ENCODE measurements at places on chromosomes 1 and 21. TPM values are rescaled to one million over a fixed set of nuclear protein-coding genes. Genes with fewer than 3 reads are reported as not detected.
A peak's percentile ranks its signal among the peaks of the same experiment; 100 is the strongest.

DNA sequence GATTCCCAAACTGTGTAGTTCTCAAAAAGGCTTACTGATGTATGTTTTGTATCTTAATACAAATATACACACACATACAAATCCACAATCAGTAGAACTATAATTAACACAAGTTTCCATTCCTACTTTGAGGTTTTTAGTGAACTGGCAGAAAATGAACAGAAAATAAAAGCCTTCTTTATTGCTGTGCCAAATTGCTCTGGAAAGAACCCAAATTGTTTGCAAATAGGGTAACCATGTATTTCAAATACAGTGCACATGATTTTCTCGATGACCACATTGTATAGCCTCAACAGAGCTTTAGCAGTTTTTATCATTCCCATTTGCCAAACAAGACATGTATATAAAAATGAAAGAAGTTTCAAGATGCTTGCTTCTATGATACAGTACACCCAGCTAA lies 173.3 kb downstream of the COL24A1 start:
- no peak for ATAC-seq

- ATAC-seq = peak; percentile 21
These were observed 10.4 kb downstream of the LRRC42 start for GRCh38 chr1:53956308-53957168.

GRCh38 chr1:200856716-200857357 lies 15.9 kb upstream of the GPR25 start:
- ATAC-seq = peak; percentile 82

DNA sequence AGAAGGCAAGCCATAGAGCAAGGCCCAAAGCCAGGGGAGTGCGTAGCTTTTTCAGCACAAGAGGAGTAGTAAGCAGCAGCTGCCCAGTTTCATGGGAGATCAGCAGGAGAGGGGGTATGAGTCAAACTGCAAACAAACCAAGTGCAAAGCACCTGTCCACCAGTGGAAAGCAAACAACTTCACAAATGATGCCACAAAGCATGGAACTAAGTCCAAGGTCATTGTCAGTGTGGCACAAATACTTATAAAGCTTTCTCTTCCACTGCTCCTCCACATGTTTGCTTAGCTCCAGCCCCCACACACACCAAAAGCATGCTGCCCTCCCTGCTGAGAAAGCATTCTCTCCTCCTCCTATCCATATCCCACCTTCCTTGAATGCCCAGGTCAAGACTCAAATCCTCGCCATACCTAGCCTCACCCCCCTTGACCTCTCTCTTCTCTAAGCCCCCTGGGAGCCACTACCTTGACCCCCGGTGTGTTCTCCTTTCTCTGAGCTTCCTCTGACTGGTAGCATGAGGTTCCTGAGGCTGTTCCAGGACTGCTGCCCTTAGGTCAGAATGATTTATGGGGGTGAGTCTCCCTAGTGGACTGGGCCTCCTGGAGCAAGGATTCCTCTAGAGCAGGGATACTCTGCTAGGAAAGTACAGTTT lies 70.4 kb downstream of the DMAP1 start:
- no peak for ATAC-seq

DNA sequence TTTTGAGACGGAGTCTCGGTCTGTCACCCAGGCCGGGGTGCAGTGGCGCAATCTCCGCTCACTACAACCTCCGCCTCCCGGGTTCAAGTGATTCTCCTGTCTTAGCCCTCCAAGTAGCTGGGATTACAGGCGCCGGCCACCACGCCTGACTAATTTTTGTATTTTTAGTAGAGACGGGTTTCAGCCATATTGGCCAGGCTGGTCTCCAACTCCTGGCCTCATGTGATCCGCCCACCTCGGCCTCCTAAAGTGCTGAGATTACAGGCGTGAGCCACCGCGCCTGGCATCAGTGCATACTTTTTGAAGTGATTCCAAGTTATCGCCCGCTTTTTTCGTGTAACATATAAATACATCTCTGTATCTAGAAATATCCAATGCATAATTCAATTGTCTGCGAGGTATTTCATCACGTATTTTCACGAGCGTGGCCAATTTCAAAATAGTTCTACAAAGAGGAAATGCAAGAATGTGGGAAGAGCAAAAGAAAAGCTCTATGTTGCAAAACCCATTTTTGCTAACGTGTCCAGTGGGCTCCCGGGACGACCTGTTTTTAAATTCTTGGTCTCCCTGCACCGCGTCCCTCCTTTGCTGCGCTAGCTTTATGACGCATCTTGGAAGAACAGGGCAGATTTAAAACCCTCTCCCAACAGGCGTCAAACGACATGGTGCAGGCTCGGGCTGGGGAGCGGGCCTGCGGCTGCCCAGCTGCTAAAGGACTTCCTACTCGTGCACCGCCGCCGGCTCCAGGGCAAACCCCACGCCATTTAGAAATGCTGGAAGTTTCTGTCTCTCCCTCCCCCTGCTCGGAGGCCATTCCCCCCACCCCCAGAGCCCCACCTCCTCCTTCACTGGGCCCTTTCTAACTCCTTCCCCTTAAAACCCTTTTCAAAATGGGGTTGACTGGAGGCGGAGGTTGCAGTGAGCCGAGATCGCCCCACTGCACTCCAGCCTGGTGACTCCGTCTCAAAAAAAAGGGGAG lies 923 bp upstream of the IFNGR2 start:
- ATAC-seq = no peak

GRCh38 chr1:246293366-246294121 lies 213.5 kb downstream of the SMYD3 start:
- no peak for ATAC-seq

- ATAC-seq = peak; percentile 75
These were observed 1.3 kb downstream of the TGFBR3 start for GRCh38 chr1:91884459-91885212.

GRCh38 chr1:6185151-6185550 lies 5.0 kb upstream of the CHD5 start:
- ATAC-seq = no peak

GRCh38 chr21:43192501-43193081 lies 23.8 kb downstream of the CRYAA start:
- ATAC-seq = no peak

DNA sequence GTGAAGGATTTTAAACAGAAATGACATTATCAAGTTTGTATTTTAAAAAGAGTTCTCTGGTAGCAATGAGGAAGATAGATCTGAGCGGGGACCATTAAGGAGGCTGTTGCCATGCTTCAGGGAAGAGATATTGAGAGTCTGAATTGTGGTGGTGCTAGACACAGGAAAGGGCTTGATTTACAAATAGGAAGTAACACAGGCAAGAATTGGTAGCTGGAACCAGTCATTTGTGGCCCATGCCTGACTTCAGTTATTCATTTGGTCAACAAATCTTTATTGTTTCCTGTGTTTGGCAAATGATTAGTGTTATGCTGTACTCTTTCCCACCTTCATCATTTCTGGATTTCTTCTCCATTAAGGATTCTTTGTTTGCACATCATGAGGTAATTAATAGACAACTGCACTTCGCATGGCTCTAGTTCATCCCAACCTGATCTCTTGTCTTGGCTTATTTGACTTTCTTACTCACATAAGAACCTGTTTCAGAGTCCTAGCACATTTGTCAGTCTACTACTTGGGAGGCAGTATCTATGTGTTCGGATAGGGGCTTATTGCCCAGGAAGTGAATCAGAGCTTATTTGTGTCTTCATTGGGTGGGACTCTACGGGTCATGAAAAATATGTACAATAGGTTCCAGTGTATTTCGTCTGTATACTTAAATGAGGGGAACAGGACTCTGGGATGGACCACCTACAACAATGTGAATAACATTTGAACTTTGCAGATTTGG lies 32.3 kb downstream of the EEIG2 start:
- peak; percentile 51 for ATAC-seq

GRCh38 chr1:6753320-6754140 lies 31.7 kb upstream of the CAMTA1 start:
- ATAC-seq = no peak

- ATAC-seq = no peak
These were observed 24.4 kb downstream of the PCP4L1 start for GRCh38 chr1:161282991-161283390.

DNA sequence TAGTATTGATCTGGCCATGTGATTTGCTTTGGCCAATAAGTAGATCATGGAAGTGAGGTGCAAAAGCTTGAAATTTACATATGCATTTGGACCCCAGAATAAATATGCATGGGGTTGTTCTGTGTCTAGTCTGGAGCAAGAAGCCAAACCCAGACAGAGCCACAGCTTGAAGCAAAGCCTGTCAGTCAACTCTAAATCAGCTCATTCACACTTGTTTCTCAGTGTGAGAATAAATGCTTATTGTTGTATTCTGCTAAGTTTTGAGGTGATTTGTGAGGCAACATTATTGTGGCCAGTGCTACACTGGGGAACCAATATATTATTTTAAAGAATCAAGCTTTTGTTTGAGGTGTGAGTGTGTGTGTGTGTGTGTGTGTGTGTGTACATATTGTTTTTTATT lies 12.2 kb upstream of the PGLYRP3 start:
- ATAC-seq = no peak

DNA sequence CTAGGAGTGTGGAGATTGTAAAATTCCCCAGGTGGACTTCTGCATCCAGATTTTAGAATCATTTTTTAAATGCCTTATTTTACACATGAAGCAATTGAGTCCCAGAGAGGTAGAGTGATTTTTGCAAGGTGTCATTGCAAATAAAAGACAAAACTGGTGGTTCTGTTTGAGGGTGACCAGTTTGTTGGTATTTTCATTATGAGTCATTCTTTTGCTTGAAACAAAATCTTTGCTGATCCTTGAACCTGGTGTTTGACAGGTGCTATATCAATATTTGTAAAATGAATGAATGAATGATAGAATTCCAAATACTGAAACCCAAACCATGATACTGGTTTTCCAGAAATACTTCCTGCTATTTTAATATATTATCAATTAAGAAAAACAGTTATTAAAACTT lies 44.1 kb downstream of the TTC3 start:
- ATAC-seq = no peak

- no peak for ATAC-seq
These were observed 357.2 kb downstream of the COL11A1 start for GRCh38 chr1:102751111-102751510.

GRCh38 chr1:163069142-163069541 lies at the start of gene RGS4:
TSS of gene RGS4 (plus strand) at chr1:163069361. CDS start at chr1:163069485, 124 bp downstream.
- no peak for ATAC-seq

The REN gene
- total RNA-seq = not detected

The ARHGEF10L gene
- not detected for total RNA-seq

The RGS7 gene
- not detected for total RNA-seq

The ZNF697 gene
- total RNA-seq = 0.06 TPM

The ADCY10 gene
- total RNA-seq = 0.13 TPM

The NGF gene
- total RNA-seq = not detected

The KCNJ9 gene
- not detected for total RNA-seq

The FAM72D gene
- total RNA-seq = 14.7 TPM

All from activated T-helper 17 cell treated with anti-CD3 and anti-CD28 coated beads, Interleukin-2, amount 50 U/mL, for 72 hours (primary cell).